ENCODE measurements at places on chromosomes 4 and X.

DNA sequence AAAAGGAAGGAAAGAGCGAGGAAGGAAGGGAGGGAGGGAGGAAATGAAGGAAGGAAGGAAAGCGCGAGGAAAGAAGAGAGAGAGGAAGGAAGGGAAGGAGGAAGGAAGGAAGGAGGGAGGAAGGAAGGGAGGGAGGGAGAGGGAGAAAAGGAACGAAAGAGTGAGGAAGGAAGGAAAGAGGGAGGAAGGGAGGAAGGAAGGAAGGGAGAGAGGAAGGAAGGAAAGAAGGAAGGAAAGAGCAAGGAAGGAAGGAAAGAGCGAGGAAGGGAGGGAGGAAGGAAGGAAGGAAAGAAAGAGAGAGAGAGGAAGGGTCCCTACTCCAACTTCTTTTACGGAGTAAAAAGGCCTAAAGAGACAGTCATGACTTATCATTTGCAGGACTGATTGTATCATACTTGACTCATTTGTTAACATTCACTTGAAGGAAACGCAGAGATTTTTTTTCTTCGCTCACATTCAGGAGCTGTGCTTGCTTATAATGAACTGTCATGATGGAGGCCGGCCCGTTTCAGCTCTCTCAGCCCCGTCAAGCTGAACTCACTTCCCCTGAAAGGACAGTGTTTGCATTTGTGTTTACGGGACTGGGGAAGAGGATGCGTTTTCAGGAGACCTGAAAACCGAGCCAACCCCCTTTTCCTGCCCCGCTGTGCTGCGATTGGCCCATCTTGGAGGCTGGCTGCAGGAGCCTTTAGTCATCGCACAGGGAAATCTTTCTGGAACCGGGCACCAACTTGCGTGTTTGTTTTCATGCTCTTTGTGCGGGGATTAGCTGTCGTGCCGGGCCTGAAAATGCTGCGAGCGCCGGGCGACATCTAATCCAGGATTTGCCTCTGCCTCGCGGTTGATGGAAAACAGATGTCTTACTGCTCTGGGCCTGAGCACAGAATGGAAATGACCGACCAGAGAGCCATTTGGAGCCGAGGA is 17.8 kb downstream of the TRIM2 start:
- no peak for DNase-seq

- no peak for DNase-seq
Measured at GRCh38 chrX:281166-281999, at the start of gene PLCXD1. Gene PLCXD1 (plus strand): TSS chrX:281381. CDS start chrX:284188, 2,807 bp downstream.

DNA sequence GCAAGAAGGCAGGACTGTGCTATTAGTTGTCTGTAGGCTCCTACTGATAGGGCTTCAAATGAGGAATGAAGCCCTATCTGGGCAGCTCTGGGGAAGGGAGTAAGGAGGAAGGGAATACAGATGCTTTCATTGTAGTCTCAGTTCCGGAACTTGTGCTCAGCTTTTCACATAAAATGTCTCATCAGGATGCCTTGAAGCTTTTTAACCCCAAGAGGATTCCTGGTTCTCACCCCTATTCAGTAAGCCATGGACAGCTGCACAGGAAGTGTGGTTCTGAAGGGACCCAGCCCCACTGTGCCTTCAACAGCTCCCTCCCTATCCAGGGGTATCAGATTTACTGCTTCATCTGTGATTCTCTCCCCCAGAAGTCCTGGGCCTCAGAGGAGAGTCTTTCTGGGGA is 5.0 kb downstream of the ARMCX5 start:
- DNase-seq = no peak

GRCh38 chr4:18536428-18536827 is 514.9 kb upstream of the LCORL start:
- DNase-seq = no peak

GRCh38 chrX:12583543-12583942 is 207.7 kb upstream of the PRPS2 start:
- no peak for DNase-seq

- DNase-seq = no peak
Measured at GRCh38 chrX:28303486-28303885, 283.8 kb upstream of the IL1RAPL1 start.

DNA sequence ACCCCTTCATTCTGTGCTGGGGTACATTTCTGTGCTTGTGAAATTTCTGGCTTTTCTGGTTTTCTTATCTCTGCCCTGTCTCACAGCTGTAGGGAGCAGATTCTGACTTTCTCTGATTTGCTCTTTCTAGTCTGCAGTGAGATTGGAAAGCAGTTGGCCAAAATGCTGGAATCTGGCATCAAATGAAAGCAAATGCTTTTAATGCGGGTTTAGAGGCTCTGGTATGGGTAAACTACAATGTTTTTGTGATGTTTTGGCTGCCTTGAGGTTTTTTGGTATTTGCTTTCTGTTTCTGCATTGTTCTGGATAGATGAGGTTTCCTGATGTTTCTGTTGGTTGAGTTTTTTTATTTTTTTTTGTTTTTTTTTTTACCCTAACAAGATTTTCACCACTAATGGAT is 23.8 kb downstream of the SMIM20 start:
- DNase-seq = no peak

DNA sequence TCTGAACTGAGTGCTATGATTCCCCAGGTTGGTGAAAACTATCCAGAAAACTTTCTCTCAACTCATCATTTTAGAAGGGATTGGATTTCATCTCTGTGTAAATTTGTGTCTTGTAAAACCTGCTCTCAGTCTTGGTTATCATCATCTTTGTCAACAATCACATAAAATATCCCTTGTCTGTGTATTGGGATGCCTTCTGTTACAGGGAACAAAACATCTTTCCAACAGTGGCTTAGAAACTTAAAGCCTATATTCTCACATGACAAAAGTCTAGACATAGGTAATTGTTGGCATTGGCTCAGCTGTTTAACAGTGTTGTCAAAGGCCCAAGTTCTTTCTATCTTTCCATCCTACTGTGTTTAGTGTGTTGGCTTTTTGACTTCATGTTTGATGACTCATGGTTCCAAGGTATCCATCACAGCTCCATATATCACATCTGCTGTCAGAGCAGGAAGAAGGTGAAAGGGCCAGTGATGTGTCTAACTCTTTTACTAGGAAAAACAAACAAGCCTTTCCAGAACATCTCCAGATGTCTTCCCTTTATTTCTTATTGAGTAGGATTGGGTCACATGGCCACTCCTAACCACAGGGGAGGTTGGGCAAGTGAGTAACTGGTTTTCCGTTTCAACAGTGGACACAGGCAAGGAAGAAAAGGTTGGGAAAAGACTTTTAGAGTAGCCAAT is 65.0 kb downstream of the PHEX start:
- DNase-seq = no peak

GRCh38 chr4:47741200-47741599 is 96.7 kb downstream of the CORIN start:
- DNase-seq = no peak

- no peak for DNase-seq
Measured at GRCh38 chr4:87037671-87038334, 103.0 kb downstream of the AFF1 start.

GRCh38 chrX:80766916-80767315 is 42.8 kb downstream of the BRWD3 start:
- no peak for DNase-seq

GRCh38 chr4:55730280-55730931 is 89.2 kb upstream of the EXOC1L start:
- DNase-seq = no peak

- no peak for DNase-seq
Measured at GRCh38 chr4:77861495-77861894, 1.1 kb upstream of the MRPL1 start.

DNA sequence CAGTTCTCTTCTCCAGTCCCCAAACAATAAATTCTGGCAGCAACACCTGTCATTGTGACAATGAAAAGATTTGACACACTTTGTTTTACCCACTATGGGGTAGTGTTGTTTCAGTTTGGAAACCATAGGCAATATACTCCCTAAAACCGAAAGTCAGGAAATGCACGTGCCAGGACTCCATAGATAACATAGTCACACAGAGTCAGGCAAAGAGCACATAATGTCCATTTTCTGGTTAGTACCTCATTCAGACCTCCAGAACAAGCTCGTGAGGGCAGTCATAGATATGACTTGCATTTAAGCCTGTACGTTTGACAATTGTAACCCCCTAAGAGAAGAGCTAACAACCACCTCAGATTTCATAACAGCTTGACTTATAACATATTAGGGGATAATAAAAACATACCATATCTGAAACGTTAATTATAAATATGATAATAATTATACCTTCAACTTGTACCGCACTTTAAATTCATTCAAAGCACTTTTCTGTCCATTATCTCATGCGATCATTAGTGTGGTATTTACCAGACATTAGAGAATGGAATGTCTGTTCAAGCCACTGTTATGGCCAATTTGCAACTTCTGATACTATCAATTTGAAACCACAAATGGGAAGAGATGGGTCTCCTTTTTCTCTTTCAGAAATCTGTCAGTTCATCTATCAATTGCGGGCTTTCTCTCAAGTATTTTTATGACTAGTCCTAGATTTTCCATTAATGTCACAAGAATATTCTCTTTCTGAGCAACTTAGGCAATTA is 147.4 kb downstream of the LDB2 start:
- no peak for DNase-seq

DNA sequence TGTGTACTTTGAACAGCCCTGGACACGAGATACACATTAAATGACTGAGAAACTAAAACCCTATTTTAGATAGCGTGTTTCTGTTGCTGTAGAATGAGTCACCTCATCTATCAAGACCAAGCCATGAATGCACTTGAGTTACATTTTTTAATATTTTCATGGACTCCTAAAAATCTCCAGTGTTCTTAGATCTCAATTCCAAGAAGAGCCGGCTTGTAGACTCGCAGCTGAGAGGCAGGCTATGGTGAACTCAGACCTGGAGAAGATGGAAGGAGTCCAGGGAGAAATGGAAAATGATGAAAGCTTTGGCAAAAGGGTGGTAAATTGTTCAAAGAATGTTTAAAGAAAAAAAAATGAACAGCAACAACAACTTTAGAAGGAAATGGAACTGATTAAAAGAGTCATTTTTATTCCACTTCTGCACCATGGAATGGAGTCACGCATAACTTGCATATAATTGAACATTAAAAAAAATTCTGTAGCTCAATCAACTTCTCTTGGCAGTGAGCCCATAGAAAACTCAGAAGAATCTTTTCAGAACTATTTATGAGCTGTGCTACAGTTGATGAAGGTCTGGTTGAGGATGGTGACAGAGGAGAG is 129.8 kb downstream of the MXRA5 start:
- no peak for DNase-seq

All from stimulated activated CD8-positive, alpha-beta memory T cell treated with anti-CD3 and anti-CD28 coated beads, Interleukin-2, amount 100 ng/mL, for 1 hour (primary cell).